ENCODE measurements at places on chromosomes 3 and 15. TPM values are rescaled to one million over a fixed set of nuclear protein-coding genes. Genes with fewer than 3 reads are reported as not detected.

GOLGA6L22 gene
- total RNA-seq = not detected

SRPRB gene
- 37.7 TPM for total RNA-seq

MESP1 gene
- 1.2 TPM for total RNA-seq

KCNAB1 gene
- total RNA-seq = not detected

SLC25A38 gene
- total RNA-seq = 30.5 TPM

MESP2 gene
- total RNA-seq = 1.3 TPM

NOX5 gene
- total RNA-seq = 0.10 TPM

PROK2 gene
- total RNA-seq = not detected

TM6SF1 gene
- total RNA-seq = 1.7 TPM

SV2B gene
- total RNA-seq = 0.87 TPM

CLEC3B gene
- 56.5 TPM for total RNA-seq

NEIL1 gene
- 3.5 TPM for total RNA-seq

SSR3 gene
- total RNA-seq = 149 TPM

SLC9C1 gene
- not detected for total RNA-seq

CCR4 gene
- not detected for total RNA-seq

CPN2 gene
- total RNA-seq = not detected

LTK gene
- not detected for total RNA-seq

POC1A gene
- total RNA-seq = 1.2 TPM

SLC35A5 gene
- 35.7 TPM for total RNA-seq

HAUS2 gene
- total RNA-seq = 26.6 TPM

RBM5 gene
- total RNA-seq = 66.3 TPM

COL7A1 gene
- 13.6 TPM for total RNA-seq

SOX14 gene
- total RNA-seq = not detected

TF gene
- 0.12 TPM for total RNA-seq

GP5 gene
- total RNA-seq = 0.10 TPM

GPR149 gene
- total RNA-seq = not detected

CADM2 gene
- not detected for total RNA-seq

LSMEM2 gene
- not detected for total RNA-seq

OR5K3 gene
- total RNA-seq = not detected

KY gene
- 0.25 TPM for total RNA-seq

NPAP1 gene
- total RNA-seq = not detected

PPP1R14D gene
- not detected for total RNA-seq

RPL14 gene
- 727 TPM for total RNA-seq

WDR93 gene
- total RNA-seq = not detected

FRMD5 gene
- total RNA-seq = 0.54 TPM

IGSF11 gene
- not detected for total RNA-seq

PARP3 gene
- total RNA-seq = 21.2 TPM

ABI3BP gene
- 38.0 TPM for total RNA-seq

SUSD5 gene
- total RNA-seq = 2.2 TPM

KBTBD8 gene
- 0.31 TPM for total RNA-seq

CIDEC gene
- 37.6 TPM for total RNA-seq

GRAMD1C gene
- total RNA-seq = 1.6 TPM

SLC27A2 gene
- total RNA-seq = 0.06 TPM

FSTL1 gene
- 767 TPM for total RNA-seq

ARNT2 gene
- 6.9 TPM for total RNA-seq

MANF gene
- 83.4 TPM for total RNA-seq
